ENCODE measurements at places on chromosomes 3 and 15.

DNA sequence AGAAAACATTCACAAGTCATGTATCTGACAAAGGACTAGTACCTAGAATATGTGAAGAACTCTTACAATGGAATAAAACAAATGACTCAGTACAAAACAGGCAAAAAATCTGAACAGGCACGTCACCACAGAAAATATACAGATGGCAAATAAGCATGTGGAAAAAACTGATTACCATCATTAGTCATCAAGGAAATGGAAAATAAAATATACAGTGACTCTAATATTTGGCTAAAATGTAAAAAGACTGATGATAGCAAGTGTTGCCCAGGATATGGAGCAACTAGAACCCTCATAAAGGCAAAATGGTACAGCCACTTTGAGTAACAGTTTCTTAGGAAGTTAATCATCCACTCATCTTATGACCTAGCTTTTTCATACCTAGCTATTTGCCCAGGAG, 95.8 kb upstream of the ABHD17C start:
- no peak for DNase-seq

- no peak for DNase-seq
Observed at GRCh38 chr3:122800706-122801237, 5.9 kb downstream of the SLC49A4 start.

GRCh38 chr3:50817756-50818529, 143.2 kb downstream of the DOCK3 start:
- no peak for DNase-seq

DNA sequence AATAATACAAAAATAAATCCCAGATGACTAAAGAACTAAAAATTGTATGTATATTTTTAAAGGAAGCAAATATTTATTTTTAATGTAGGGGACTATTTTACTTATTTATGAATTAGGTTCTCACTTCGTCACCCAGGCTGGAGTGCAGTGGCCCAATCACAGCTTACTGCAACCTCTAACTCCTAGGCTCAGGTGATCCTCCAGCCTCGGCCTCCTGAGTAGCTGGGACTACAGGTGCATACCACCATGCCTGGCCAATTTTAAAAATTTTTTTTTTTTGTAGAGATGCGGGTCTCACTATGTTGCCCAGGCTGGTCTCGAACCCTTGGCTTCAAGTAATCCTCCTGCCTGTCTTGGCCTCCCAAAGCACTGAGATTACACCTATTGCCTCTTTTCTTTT, 42.6 kb downstream of the CMTM7 start:
- no peak for DNase-seq

DNA sequence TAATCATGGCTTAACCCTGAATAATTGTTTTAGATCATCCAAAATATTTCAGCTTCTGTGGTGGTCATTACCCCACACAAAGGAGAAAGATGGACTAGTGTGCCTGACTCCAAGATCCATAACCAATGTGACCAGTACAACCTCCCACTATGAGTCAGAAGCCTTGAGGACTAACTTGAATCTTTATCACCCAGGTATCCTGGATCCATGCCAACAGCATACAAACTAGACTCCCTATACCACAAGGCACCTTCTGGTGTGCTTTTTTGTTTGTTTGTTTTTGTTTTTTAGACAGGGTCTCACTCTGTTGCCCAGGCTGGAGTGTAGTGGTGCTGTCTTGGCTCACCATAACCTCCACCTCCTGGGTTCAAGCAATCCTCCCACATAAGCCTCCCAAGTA, 317.7 kb downstream of the VPS13C start:
- DNase-seq = no peak

- no peak for DNase-seq
Observed at GRCh38 chr3:152175528-152175889, 93.2 kb upstream of the MBNL1 start.

DNA sequence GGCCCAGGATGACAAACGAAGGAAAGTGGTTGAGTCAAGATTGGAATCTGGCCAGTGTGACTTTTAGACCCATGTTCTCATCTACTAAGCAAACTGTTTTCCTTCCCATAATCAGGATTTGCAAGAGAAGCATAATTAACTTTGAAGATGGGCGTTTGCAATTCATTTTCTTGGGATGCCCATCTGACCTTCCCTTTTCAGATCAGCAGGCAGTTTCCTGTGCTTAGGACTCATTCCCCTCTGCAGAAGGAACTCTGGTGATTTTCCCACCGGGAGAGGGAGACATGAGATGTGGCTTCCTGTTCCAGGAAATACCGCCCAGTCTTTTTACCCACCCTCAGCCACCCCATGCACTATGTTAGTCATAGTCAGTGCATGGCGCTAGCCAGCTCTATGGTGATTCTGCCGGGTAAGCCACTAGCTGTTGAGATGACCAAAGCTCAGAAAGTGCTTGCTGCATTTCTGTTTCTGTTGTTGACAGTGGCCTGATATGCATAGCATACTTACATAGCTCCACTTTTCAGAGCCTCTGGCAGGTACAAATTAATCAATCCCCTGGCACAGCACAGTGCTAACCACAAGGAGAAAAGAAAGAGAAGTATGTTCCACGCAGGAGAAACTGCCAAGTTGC, 129.4 kb downstream of the VGLL4 start:
- DNase-seq = no peak

DNA sequence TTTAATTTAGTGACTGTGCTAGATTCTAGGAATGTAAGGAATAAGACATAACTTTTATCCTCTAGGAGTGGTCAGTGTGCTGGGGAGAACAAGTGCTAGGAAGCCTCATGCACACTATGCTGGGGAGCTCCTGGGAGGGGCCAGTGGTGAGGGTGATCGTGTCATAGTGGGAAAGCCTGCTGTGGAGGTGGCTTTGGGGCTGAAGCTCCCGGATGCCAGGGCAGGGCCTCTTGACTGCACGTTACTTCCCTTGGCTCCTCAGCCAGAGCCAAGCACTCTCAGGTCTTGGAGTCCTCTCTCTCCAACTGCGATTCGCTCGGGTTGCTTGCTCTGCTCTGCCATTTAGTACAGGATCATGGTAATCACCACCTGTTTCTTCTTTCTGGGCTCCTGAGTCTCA, 33.6 kb downstream of the SQOR start:
- DNase-seq = no peak

- DNase-seq = no peak
Observed at GRCh38 chr3:178384321-178385230, 151.7 kb upstream of the KCNMB2 start.

GRCh38 chr15:52217186-52217585, 26.0 kb upstream of the GNB5 start:
- peak; percentile 68 for DNase-seq

GRCh38 chr3:196712514-196713413, 587 bp downstream of the PIGX start:
- peak; percentile 55 for DNase-seq

DNA sequence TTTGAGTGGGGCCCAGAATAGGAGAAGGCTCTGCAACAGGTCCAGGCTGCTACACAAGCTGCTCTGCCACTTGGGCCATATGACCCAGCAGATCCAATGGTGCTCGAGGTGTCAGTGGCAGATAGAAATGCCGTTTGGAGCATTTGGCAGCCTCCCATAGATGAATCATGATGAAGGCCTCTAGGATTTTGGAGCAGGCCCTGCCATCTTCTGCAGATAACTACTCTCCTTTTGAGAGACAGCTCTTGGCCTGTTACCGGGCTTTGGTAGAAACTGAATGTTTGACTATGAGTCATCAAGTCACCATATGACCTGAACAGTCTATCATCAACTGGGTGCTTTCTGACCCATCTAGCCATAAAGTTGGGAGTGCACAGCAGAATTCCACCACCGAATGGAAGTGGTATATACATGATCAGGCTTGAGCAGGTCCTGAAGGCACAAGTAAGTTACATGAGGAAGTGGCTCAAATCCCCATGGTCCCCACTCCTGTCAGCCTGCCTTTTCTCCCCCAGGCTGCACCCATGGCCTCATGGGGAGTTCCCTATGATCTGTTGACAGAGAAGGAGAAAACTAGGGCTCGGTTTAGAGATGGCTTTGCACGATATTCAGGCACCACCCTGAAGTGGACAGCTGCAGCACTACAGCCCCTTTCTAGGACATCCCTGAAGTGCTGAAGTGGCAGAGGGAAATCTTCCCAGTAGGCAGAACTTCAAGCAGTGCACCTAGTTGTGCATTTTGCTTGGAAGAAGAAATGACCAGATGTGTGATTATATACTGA, 971.4 kb downstream of the MCTP2 start:
- no peak for DNase-seq

GRCh38 chr3:182521339-182521738, 272.0 kb upstream of the ATP11B start:
- no peak for DNase-seq

- DNase-seq = no peak
Observed at GRCh38 chr3:104368760-104369159, 997.9 kb upstream of the ALCAM start.

DNA sequence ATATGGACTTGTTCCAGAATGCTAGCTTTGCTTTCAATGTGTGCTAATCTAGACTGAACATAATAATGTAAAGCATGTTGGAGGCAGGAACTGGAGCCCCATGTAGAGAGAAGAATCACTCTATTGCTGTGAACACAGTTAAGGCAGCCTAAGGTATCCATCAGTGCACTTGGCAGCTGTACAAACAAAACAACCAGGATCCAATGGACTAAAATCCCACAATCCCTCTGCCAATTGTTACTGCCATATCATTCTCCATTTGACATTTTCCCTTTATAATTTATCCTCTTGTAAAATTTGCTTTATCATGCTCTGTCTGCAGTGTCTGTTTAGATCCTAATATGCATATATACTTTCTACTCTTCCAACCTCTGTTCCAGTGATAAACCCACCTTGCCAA, 756.8 kb upstream of the LMCD1 start:
- DNase-seq = no peak

GRCh38 chr3:36969540-36970432, 23.1 kb downstream of the EPM2AIP1 start:
- no peak for DNase-seq

DNA sequence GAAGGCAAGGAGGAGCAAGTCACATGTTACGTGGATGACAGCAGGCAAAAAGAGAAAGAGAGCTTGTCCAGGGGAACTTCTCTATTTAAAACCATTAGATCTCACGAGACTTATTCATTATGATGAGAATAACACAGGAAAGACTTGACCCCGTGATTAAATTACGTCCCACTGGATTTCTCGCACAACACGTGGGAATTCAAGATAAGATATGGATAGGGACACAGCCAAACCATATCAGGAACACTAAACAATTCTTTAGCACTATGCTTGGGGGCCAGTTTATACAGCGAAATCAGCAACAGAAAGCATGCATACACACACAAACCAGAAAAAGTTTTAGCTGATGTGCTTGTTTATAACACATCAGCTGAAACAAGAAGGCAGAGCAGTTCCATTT, 704.2 kb downstream of the OTOL1 start:
- no peak for DNase-seq

DNA sequence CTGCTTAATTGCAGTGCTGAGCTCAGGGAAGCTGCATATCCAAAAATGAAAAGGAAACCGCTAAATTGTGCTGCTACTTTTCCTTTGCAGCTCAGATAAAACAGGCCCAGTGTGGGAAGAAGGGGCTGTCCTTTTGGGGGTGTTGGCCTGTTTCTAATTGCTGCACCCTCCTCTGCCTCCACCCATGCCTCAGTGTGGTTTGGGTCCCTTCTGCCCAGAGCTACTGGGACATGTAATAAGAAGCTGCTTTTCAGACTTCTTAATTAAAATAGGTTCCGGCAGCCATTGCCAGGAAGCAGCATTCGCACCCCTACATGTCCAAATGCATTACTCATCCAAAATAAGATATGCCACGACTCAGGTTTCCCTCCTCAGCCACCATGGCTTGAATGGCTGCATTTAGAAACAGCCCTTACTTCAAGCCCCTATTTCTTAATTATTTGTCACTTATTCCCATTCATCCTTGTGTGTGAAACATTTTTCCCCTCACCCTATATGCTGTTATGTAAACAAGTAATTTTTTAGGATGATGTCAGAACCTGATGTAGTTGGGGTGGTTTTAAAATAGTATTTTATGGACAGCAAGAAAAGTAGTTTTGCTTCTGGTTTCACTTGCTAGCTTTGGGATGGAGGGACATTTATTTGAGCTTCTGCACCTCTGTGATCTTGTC, 235.9 kb upstream of the CTDSPL start:
- DNase-seq = no peak

GRCh38 chr3:32423534-32423933, 31.9 kb downstream of the CMTM7 start:
- no peak for DNase-seq

DNA sequence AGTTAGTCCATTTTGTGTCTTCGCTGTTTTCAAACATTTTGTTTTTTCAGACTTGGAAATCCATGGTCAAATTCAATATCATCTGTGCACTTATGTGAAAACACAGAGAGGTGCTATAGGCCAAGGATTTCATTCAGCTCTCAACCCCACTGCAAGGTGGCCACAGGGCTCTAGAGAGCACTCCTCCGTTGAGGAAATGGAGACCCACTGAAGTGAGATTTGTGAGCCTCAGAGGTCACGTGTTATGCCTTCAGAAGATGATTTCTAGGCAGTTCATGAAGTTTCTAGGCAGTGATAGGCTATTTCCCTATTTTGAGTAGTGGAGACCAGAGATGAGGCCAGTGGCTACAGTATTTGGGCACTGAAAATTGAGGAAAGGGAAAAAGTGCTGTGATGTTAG, 88.2 kb downstream of the UNC13C start:
- DNase-seq = no peak

GRCh38 chr3:71401695-71402231, 181.8 kb downstream of the FOXP1 start:
- no peak for DNase-seq

- DNase-seq = no peak
Observed at GRCh38 chr3:13565581-13566452, 16.9 kb downstream of the FBLN2 start.

DNA sequence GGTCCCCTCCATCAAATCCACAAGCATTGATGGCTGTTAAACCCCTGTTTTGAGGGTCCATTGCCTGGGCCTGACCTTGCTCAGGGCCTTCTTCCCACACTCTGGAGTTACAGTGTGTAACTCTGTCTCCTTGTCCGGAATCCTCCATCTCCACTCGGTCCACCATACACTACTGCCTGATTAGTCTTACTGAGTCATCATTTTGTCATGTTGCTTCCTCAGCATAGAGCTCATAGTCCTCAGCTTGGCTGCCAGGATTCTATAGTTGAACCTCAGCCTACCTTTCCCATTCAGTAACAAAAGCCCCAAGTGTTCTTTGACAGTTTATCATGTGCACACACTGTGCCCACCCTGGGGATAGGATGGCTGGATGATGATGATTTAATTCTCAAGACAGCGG, 113.0 kb downstream of the PDE8A start:
- no peak for DNase-seq

DNA sequence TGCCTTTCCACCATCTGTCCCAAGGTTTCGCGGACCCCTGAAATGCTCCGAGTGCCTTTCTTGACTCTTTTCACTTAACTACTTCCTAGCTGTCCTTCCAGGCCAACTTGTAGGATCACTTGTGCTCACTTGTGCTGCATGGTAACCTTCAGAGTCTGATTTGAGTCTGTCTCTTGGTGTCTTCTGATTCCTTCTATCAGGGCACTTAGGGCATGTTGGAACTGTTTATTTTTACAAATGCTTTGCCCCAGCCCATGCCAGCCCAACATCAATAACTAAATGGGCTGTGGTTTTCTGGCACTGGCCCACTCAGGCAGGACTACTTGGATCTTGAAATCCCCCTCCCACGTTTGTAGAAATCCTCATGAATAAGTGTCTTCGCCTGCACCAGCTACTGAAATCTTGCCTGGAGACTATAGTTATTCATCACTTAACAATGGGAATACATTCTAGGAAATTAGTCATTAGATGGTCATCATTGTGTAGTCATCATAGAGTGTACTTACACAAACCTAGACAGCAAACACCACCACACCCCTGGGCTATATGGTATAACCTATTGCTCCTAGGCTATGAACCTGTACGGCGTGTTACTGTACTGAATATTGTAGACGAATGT, 123.1 kb upstream of the STRIT1 start:
- no peak for DNase-seq

All from WTC11 (cell line).